ENCODE measurements at places on chromosomes 6 and 20.

DNA sequence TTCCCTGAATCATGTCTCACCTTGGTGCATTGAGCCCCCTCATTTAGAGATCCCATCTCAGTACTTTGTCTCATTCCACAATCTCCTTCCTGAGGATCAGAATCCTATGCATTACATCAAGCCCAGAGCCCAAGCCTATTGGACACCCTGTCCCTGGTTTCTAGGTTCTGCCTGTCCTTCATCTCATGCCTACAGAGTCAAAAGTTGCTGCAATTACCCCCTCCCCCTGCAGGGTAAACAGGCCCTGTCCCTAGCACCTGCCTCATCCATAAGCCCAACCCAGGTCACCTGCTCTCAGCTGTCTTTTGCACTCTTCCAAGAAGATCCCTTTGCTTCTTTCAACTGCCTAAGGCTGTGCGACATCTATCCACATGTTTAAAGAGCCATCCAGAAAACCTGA is 93.9 kb downstream of the SPTLC3 start:
- no peak for DNase-seq

- no peak for DNase-seq
Measured at GRCh38 chr6:152874846-152875568, 107.8 kb downstream of the FBXO5 start.

DNA sequence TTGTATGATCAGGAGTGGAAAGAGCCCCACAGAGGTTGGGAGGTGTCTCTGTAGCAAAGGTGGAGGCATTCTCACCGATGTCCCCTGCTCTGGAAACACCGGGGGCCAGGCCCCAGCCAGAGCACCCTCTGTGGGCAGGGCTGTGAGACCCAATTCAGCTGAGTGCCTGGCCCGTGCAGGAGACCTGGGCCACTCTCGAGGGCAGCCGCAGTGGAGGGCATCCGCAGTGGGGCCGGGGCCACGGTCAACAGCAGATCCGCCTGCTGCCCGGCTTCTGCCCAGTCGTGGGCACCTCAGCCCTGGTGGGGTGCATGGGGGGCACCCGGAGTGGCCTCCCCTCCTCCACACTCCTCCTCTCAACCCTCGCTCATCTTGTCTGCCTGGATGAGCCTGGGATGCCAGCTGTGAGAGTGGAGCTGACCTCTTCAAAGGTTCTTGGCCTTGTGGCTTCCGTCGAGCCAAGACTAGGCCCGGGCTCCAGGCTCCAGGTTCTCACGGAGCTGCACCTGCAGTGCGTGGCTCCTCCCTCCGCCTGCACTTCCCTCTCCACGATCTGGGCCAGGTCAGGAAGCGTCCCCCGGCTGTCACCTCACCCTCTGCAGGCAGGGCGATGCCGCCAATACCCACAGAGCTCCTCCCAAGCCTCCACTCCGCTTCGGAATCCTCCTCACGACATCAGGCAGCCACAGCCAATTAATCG is 134.8 kb downstream of the TAF4 start:
- no peak for DNase-seq

GRCh38 chr6:63881791-63882190 is 246.2 kb downstream of the PHF3 start:
- no peak for DNase-seq

DNA sequence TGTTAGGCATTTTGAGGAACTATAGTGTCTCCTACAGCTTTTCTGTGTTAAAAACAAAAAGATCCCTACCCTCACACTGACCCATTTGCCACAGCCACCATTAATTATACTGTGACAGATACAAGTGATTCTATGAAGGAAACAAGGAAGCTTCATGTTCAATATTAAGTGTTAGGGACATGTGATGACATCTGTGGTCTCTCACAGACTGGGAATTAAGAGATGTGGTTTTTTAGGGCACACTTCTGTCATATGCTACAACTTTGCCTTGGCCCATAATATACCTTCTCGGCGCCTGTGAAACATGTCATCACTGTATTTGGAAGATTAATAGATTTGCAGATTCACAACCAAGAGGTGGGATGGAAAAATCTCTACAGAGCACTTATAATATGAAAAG is 102.9 kb upstream of the TCF21 start:
- DNase-seq: no peak

DNA sequence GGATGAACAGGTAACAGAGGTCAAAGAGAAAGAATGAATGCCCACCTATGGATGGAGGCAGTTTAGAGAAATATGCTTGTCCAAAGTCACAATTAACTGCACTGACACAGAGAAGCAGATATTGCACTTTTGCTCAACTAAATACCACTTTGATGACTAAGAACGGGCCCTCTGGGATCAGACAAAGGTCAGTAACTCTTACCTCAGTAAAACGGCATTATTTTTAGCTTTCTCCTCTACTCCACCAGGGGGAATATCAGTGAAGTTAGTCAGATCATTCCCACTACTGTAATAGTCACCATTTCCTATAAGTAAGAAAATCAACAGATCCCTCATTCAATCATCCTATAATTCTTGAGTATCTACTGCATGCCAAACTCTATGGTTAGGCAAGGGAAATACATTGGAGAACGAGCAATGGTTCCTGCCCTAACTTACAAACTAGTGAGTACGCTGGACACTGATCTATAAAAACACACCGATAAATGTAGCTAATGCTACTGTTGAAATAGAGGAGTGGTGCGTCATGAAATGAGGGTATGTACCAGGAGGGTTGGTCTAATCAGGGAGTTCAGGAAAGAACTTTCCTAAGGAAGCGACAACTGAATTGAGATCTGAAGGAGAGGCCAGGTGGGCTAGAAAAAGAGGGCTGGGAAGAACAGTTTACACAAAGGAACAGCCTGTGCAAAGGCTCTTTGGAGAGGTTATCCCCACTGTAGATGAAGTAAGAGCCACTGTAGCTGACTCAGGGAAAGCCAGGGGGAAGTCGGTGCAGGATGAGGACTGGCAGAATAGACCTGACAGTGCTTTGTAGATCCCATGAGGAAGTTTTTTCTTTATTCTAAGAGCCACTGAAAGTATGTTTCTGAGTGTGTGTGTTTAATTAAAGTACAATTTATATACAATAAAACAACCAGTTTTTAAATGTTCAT is 9.2 kb downstream of the ECI2 start:
- DNase-seq: peak; percentile 65

- DNase-seq: no peak
Measured at GRCh38 chr20:44039147-44039546, 124.5 kb downstream of the TOX2 start.

- DNase-seq: no peak
Measured at GRCh38 chr6:6712449-6713403, 124.2 kb downstream of the LY86 start.

DNA sequence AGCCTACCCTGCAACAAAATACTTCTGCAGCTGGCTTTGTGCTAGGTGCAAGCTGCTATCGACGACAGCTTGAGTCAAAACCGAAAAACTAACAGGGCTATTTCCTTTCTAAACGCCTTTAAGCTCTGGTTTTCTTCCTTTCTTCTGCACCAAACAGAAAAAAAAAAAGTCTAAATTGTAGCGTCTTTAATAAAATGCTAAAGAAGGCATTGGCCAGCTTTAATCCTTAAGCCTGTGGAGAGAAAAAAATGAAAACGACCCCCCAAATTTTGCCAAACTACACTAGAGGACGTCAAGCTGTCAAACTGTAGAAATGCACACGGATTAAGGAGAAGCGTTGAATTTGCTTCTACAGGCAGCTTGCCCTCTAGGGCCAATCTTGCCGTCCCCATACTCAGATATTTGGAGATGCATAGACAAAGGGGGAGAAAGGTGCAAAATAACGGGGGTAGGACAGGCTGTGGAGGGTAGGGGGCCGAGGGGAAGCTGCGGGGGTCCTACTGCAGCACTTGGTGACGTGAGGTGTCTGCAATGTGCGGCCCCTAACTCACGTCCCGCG is 1.4 kb upstream of the NRN1 start:
- DNase-seq: no peak

GRCh38 chr6:110826236-110827129 is 11.2 kb upstream of the CDK19 start:
- DNase-seq: no peak

DNA sequence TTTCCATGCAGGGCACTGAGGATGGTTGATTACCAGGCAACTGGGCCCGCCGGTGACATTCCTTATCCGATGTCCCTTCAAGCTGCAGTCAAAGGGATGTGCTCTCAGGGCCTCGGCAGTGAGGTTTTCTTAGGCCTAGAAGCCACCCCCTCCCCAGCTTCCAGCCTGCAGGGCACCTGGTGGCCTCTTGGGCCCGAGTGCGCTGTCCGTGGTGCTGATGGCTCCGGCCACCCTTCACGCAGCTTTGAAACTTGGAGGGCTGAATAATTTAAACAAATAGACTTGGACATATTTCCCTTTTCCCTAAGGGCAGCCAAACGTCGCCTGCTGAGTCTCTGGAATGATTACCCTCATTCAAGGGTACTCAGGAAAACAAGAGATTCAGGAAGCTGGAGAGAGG is 8.9 kb upstream of the MLN start:
- peak; percentile 34 for DNase-seq

GRCh38 chr6:20242397-20242796 is 30.1 kb upstream of the MBOAT1 start:
- no peak for DNase-seq

- no peak for DNase-seq
Measured at GRCh38 chr6:158313989-158314388, 1.7 kb downstream of the TULP4 start.

DNA sequence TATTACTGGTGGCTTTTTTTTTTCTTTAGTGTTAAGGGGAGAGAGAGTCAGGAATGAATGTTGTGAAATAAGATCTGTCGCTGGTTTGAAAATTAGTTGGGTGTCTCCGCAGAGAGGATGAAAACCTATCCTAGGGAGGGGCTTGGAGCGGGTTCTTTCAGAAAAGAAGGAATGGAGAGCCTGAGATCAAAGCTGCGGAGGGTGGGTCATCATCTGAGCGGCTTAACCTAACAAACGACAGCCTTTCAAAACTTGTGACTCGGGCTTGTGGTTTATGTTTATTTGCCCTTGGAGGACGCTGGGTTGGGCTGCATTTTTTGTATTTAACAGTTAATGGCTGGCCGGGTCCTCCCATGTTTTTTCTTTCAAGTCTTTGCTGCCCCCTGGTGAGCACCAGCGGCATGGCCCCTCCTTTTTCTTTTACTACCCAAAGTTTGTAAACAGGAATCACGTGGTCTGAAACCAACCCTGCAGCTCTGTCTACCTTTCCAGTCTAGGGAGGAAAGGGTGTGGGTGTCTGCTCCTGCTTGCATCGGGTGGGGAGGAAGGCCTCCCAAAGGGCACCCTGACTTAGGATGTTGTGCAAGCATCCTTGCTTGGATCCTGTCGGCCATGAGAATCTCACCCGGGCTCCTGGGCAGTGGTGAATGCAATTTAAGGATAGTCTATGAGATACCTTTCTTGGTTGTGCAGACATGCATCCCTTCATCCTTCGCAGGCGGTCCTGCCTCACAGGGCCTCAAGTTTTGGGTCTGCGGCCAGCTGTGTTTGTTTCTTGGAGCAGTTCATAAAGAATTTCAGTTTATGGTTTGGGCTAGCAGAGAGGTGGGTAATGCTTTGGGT is 2.2 kb downstream of the PIM1 start:
- peak; percentile 85 for DNase-seq

- no peak for DNase-seq
Measured at GRCh38 chr6:1574890-1575209, 34.9 kb upstream of the FOXC1 start.

DNA sequence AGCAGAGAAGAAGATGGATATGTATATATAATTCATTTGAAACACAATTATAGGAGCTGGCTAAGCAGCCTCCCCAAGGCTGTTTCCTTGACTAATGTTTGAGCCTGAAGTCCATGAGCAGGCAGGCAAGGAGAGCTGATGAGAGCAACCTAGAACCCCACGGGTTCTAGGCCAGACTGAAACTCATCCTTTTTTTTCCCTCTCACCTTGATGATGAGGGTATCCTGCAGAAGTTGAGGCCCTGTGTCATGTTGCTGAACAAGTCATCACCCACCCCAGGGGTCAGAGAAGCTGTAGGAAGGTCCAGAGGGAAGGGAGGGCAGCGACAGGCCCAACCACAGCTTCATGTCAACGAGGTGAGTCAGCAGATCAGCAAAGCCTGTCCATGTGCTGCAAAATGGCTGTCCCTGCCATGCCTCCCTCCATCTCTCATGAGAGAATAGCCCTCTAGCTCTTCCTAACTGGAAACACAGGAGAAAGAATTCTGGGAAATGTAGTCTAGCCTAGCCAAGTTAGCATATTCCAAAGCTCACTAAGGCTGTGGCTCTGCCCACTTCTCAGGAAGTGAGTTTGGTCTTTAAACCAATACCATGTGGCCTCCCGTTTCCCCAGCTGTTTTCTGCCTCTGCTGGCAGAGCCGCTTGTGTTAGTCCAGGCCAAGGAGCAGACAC is 91.3 kb upstream of the DTNBP1 start:
- peak; percentile 57 for DNase-seq

- DNase-seq: no peak
Measured at GRCh38 chr6:121086876-121087275, 247.4 kb downstream of the TBC1D32 start.

- no peak for DNase-seq
Measured at GRCh38 chr20:46557231-46557956, 6.9 kb upstream of the OCSTAMP start.

DNA sequence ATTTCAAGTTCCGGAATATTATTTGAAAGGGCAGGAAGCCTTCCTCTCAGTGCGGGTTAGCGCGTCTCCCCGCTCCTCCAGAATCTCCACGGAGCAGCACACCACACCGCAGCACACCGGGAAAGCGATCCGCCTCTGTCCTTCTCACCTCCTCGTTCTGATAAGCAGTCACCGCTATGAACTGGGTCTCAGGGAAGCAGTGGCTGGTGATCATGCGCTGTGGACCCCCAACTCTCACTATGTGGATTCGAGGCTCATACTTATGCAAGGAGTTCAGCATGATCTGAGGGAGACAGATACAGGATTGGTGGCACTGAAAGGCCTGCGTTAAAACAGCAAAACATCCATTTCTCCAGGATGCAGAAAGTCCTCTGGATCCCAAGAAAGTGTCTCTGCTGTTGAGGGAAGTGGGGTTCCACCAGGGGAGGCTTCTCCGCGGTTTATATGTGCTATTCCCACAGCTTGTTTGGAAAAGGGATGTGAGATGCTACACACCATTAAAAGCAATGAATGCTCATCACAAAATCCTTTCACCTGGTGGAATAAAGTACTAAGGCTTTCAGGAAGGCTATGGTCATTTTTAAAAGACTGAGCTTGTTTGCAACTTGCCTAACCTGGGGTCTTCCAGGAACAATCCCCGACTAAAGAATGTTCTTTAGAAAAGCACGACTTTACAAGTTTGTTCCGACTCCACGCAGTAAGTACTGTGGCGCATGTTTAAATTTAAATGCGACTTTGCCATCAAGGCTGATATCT is 1.9 kb downstream of the TBXT start:
- no peak for DNase-seq

DNA sequence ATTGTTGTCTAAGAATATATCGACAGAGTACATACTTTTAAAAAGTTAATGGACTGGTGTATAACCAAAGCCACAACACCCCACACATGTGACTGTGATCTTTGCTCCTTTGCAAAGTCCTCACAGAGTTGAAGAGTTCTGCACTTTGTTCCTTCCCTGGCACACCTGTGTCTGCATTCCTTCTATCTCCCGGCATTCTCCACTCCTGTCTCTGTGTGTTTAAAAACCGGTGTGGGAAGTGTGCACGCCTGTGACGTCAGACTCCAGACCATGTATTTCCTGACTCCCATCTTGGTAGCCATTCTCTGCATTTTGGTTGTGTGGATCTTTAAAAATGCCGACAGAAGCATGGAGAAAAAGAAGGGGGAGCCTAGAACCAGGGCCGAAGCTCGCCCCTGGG is at the start of gene IYD:
Gene IYD, plus strand, starts transcription at position 251 of the 400 bp plus-strand sequence. Its CDS starts 20 bp downstream, at position 271.
- no peak for DNase-seq

Data from SK-MEL-5 (cell line).